ENCODE measurements at places on chromosomes 3 and 15.

- no peak for DNase-seq
Observed at GRCh38 chr3:141262308-141262705, 30.7 kb downstream of the PXYLP1 start.

GRCh38 chr3:53650928-53651661 is 156.7 kb downstream of the CACNA1D start:
- no peak for DNase-seq

GRCh38 chr3:14311729-14312128 is 90.7 kb upstream of the SLC6A6 start:
- DNase-seq: no peak

DNA sequence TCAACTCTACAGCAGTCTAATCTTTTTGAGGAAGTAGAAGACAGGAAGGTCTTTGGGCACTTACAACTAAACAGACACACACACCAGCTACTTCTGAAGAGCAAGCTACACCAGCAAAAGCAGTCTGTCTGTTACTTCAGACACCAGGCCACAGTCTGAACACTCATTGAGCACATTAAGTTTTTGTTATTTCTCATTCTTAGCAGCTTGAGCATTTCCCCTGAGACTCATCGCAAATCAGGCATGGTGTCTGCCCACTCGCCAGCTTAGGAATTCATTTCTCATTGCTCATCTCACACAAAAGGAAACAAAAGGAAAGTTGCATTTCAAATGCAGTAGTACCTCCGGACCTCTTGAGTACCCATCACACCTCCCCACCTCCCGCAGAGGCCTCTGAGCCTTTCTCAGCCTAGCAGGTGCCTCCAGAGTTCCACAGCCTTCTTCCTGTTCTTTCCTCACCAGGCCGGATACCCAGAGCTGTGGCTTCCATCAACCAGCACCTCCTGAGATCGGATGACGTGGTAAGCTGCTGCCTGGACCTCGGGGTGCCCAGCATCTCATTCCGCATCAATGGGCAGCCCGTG is 302.0 kb downstream of the RYR3 start:
- no peak for DNase-seq

GRCh38 chr3:123036352-123037014 is 8.9 kb upstream of the SEMA5B start:
- no peak for DNase-seq

GRCh38 chr3:178140531-178141304 is 395.5 kb upstream of the KCNMB2 start:
- DNase-seq: no peak

DNA sequence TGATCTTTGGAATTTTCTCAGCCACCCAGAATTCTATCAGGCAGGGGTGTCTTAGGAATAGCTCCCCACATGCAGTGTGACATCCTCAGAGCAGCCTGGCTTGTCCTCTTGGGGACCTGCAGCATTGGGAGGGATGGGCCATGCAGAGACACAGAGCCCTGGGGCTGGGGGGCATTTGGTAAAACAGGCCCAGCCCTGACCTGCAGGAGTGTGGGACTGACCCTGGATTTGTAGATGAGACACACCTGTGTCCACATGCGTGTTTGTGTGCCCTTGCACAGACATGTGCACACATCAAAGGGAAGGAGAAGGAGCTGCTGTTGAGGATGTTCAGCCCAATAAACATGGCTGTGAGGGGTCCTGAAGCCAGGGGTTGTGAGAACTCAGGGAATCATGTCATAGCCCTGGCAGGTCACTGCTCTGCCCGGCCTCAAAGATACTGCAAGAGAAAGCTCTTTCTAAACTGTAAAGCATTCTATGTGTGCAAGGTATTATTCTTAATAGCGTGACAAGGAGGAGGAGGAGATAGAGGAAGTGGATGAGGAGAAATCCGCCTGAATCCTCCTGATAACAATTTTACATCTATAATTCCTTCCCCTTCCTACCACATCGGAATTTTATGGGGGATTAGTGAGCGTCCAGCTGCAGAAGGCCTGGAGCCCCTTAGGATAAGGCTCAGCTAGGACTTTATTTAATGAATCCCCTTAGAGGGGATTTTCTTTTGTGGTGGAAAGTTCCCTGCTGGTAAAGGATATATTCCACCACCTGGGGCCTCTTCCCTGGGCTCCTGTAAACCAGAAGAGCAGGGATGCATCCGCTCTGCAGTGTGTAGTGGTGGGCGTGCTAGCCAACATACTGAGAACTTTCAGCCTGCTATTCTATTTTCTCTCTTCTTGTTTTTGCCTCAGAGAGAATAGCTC is 245.5 kb downstream of the EPHB1 start:
- DNase-seq: no peak

DNA sequence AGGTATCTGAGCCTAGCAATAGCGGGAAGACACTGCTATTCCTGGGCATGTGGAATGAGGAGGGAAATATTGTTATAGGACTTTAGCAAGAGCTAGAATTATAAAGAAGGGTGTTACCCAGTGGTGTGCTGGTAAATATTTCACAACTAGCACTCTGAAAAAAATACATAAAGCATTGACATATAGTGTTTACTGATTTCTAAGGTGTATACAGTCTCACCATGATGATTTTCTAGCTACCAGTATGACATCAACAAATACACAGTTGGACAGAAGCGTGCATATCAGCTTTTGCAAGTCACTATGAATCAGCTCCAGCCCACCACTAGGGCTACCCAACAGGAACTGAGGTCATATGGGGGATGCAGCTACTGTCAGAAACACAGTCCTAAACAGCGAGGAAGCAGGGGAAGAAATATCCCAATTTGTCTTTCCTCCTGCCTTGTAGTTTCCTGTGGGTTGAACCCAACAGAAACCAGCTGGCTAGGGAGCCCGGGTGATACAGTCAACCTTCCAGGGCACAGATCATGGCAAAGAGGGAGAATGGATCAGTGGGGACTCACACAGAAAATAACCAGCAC is 39.6 kb downstream of the HGD start:
- no peak for DNase-seq

DNA sequence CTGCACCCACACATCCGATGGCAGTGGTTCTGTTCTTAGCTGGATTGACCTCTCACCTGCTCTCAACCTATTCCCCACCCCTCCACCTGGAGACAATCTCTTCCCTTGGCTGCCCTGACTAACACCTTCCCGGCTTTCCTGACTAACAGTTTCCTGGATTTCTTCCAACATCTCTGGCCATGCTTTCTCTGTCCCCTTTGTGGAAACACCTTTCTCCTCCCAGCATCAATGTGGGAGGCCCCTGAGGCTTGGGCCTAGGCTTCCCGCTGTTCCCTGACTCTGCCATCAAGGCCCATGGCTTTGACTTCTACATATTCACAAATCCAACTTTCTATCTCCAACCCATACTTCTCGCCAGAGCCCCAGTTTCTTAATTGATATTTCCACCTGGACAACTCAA is 142.8 kb upstream of the ATP2B2 start:
- no peak for DNase-seq

Measured in stimulated activated CD4-positive, alpha-beta T cell treated with anti-CD3 and anti-CD28 coated beads, Interleukin-15, amount 100 ng/mL, for 1 hour (primary cell).